MCF 10A (cell line): ENCODE measurements at places on chromosomes 4 and X. TPM values are rescaled to one million over a fixed set of nuclear protein-coding genes. Genes with fewer than 3 reads are reported as not detected.

DNA sequence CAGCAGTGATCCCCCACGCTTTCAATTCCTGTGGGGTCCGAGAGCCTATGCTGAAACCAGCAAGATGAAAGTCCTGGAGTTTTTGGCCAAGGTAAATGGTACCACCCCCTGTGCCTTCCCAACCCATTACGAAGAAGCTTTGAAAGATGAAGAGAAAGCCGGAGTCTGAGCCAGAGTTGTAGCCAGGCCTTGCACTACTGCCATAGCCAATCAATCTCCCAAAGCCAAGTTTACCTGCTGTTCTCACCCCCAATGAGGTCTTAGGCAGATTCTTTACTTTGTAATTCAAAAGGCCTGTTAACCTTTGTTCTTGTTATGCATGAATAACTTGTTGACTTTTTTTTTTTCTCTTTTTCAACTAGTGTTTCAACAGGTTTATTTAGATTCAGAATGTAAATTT lies 4.0 kb downstream of the MAGEB2 start:
- no peak overlapping the region for H3K27ac ChIP-seq
- no peak for DNase-seq
- no peak overlapping the region for H3K4me3 ChIP-seq
- no peaks in the 10 kb centered on the region for H3K4me1 ChIP-seq
- no peaks in the 10 kb centered on the region for H3K36me3 ChIP-seq

Gene DTHD1
- not detected in 2 replicates for total RNA-seq

DNA sequence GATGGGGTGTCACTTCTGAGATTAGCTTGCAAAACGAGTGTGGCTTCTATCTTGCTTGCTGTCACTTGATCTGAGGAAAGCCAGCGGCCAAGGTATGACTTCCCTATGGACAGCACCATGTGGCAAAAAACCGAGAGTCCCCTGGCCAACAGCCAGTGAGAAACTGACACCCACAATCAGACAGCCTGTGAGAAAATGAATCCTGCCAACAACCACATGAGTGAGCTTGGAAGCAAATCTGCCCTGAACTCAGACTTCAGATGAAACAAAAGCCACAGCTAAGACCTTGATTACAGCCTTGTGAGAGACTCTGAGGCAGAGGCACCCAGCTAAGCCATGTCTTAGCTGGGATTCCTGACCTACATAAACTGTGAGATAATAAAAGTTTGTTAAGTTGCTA lies 45.5 kb downstream of the PPP1R2C start:
- no peak overlapping the region for H3K4me3 ChIP-seq
- H3K27ac ChIP-seq: no peak overlapping the region
- peak; percentile 65 for DNase-seq
- H3K27me3 ChIP-seq: peaks cover 7% of the 10 kb centered on the region
- H3K4me1 ChIP-seq: no peaks in the 10 kb centered on the region

DNA sequence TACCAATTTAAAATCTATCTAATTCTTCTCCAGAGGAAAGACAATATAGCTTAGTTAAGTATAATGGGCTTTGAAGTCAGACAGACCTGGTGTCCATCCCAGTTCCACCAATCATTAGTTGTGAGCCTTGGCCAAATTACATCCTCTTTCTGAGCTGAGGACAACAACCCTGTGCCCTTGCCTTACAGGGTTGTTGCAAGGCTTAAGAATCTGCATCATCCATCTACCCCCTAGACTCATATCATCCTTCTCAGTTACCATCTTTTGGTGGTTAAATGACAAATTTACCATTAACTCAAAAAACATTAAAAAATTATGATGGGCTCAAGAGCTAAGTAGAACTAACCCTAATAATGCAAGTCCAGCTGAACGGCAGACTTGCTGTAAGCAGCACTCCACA lies 51.6 kb downstream of the NAP1L5 start:
- DNase-seq: no peak
- no peak overlapping the region for H3K27ac ChIP-seq
- peaks cover 9% of the 10 kb centered on the region for H3K36me3 ChIP-seq
- no peaks in the 10 kb centered on the region for H3K27me3 ChIP-seq

- no peak overlapping the region for H3K27ac ChIP-seq
- H3K4me3 ChIP-seq: peak overlapping the region; percentile 58
- DNase-seq: peak; percentile 65
- peaks cover 8% of the 10 kb centered on the region for H3K4me1 ChIP-seq
- H3K36me3 ChIP-seq: no peaks in the 10 kb centered on the region
- no peaks in the 10 kb centered on the region for H3K27me3 ChIP-seq
Measured at GRCh38 chrX:139823806-139824205, 109.0 kb downstream of the ATP11C start.

- H3K36me3 ChIP-seq: no peaks in the 10 kb centered on the region
- no peaks in the 10 kb centered on the region for H3K27me3 ChIP-seq
- no peak overlapping the region for H3K27ac ChIP-seq
- peaks cover 4% of the 10 kb centered on the region for H3K4me1 ChIP-seq
Measured at GRCh38 chr4:25703731-25704388, 48.2 kb downstream of the SLC34A2 start.

DNA sequence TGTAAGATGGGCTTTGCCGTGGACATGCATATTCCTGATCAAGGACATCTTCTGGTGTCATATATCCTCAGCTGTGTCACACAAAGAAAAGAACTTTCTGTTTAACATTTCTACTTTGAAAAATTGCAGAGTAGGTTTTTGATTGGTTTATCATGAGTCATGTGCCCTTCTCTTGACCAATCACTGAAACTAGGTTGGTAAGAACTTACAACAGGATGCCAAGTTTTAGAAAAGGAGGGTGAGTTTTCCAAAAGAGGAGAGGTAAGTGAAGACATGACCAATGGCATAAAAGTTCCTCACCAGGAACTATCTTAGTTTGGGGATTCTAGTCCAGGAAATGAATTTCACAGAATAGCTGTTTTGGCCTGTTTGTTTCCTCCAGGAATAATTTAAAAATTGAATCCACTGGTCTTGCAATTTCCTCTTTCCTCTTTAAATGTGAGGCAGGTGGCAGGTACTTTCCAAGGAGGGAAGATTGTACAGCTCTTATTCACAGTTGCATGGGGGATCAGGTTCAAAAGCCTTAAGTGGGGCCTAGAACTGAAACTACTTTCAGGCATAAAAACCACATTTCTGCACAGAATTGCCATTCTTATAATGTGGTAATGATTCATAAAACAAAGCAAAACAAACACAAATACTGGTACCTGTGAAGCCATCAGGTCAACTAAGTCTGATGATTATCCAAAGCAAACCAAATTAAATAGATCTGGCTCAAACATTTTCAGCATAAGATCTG lies 1114.5 kb upstream of the LCORL start:
- H3K4me1 ChIP-seq: no peaks in the 10 kb centered on the region
- H3K4me3 ChIP-seq: no peak overlapping the region
- no peak overlapping the region for H3K27ac ChIP-seq
- DNase-seq: no peak

DNA sequence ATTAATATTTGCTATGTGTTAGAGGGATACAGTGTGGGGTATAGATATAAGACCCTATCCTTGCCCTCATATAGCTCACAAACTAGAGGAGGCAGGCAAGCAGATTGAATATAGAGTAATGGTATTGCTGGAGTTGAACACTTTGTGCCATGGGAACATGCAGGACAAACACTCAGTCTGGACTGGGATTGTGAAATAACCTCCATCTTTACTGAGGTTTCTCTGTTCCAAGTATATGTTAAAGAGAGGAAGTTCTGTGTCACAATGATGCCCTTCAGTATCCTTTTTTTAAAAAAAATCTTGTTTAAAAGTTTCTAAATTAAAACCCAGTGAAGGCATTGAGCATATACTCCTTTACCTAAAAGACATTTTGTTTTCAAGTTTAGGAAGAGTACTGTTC lies 8.7 kb downstream of the FABP2 start:
- peaks cover 22% of the 10 kb centered on the region for H3K27me3 ChIP-seq
- no peaks in the 10 kb centered on the region for H3K36me3 ChIP-seq
- H3K4me3 ChIP-seq: no peak overlapping the region
- no peak for DNase-seq
- H3K4me1 ChIP-seq: no peaks in the 10 kb centered on the region
- no peak overlapping the region for H3K27ac ChIP-seq

Gene STS
- total RNA-seq: 2.4 and 2.8 TPM in 2 replicates

DNA sequence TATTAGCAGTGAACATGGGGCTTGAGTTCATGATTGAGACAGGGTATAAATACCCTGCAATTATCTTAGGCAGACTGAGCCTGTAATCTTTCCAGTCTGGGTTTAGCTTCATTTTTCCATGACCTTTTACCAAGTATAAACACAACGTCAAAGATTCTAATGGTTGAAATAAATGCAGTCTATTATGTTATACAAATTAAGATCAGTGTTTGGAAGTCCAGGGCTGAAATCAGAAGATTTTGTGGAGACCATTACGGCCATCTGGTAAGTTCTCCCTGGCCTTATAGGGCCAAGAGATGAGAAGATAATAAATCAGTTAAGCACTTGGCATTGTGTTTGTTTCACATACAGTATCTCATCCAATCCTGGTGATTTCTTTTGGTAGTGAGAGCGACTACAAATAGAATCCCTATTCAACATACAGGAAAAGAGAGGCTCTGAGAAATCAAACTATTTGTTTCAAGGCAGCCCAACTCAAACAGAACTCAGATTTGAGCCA lies 425.8 kb downstream of the PACRGL start:
- H3K27me3 ChIP-seq: no peaks in the 10 kb centered on the region
- no peak overlapping the region for H3K4me3 ChIP-seq
- no peaks in the 10 kb centered on the region for H3K36me3 ChIP-seq
- no peaks in the 10 kb centered on the region for H3K4me1 ChIP-seq
- H3K27ac ChIP-seq: no peak overlapping the region

Gene PCDH19
- 0.12 and 0.70 TPM in 2 replicates for total RNA-seq

Gene TEX13D
- total RNA-seq: not detected in 2 replicates

DNA sequence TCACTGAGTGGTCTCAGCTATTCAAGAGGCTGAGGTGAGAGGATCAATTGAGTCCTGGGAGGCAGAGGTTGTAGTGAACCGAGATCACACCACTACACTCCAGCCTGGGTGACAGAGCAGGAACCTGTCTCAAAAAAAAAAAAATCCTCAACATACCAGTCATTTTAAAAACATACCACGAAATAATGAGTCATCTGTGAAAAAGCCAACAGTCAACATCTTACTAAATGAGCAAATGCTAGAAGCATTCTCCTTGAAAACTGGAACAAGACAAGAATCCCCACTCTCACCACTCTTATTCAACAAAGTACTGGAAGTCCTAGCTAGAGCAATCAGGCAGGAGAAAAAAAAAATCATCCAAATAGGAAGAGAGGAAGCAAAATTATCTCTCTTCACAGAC lies 104.0 kb upstream of the ARHGEF9 start:
- no peaks in the 10 kb centered on the region for H3K4me1 ChIP-seq
- H3K36me3 ChIP-seq: no peaks in the 10 kb centered on the region
- DNase-seq: peak; percentile 27
- H3K4me3 ChIP-seq: no peak overlapping the region

GRCh38 chr4:139530833-139531427 lies 25.1 kb downstream of the SETD7 start:
- no peak overlapping the region for H3K4me3 ChIP-seq
- peaks cover 10% of the 10 kb centered on the region for H3K4me1 ChIP-seq
- H3K36me3 ChIP-seq: peaks cover 80% of the 10 kb centered on the region
- no peaks in the 10 kb centered on the region for H3K27me3 ChIP-seq
- H3K27ac ChIP-seq: peak overlapping the region; percentile 9

DNA sequence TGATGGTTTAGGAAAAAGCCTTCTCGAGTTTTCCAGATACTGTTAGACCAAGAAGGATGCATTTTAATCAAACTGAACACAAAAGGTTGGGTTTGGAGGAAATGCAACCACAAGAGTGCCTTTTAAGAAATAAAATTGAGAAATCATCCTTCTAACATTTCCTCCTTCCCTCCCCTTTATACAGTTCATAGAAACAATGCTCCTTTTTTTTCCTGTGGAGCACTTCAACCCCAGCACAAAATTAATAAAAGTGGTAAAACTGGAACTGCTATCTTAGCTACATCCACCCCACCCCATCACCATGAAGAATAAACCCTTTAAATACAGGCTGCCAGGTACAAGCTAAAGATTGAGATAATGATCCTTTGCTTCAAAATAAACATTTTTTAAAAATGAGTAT lies 211.1 kb downstream of the RELL1 start:
- H3K36me3 ChIP-seq: peaks cover 6% of the 10 kb centered on the region
- DNase-seq: no peak
- peaks cover 39% of the 10 kb centered on the region for H3K27me3 ChIP-seq
- no peaks in the 10 kb centered on the region for H3K4me1 ChIP-seq
- no peak overlapping the region for H3K27ac ChIP-seq

GRCh38 chrX:66760651-66761050 lies 121.8 kb upstream of the EDA2R start:
- H3K36me3 ChIP-seq: no peaks in the 10 kb centered on the region
- no peak overlapping the region for H3K4me3 ChIP-seq
- H3K27ac ChIP-seq: no peak overlapping the region
- no peaks in the 10 kb centered on the region for H3K27me3 ChIP-seq
- H3K4me1 ChIP-seq: no peaks in the 10 kb centered on the region
- DNase-seq: no peak

Gene GLRB
- total RNA-seq: 5.9 and 7.1 TPM in 2 replicates

DNA sequence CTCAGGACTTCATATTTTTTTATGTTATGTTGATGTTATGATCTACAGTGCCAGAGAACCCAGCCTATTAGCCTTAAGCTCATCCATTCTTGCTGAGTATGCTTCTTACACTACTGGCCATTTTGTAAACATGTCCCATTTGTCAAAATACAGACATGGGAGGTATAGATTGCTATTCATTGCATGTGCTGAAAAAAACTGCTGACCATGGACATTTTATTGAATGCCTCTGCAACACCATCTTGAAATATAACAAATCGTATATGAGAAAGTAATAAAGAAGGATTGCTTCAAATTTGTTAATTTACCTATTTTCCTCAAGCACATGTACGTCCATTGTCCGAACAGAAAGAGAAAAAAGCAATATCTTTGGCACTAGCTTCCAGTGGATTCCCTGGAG lies 91.5 kb upstream of the FAM47A start:
- H3K27ac ChIP-seq: no peak overlapping the region
- no peaks in the 10 kb centered on the region for H3K36me3 ChIP-seq
- no peak for DNase-seq
- H3K4me3 ChIP-seq: no peak overlapping the region
- H3K4me1 ChIP-seq: no peaks in the 10 kb centered on the region

Gene TMEM156
- 5.3 and 7.0 TPM in 2 replicates for total RNA-seq

- no peak overlapping the region for H3K27ac ChIP-seq
- DNase-seq: no peak
- no peaks in the 10 kb centered on the region for H3K4me1 ChIP-seq
- no peaks in the 10 kb centered on the region for H3K36me3 ChIP-seq
- H3K4me3 ChIP-seq: no peak overlapping the region
- H3K27me3 ChIP-seq: no peaks in the 10 kb centered on the region
Measured at GRCh38 chr4:24835696-24836095, 40.3 kb downstream of the SOD3 start.
